ENCODE measurements at places on chromosomes 16 and 17. TPM values are rescaled to one million over a fixed set of nuclear protein-coding genes. Genes with fewer than 3 reads are reported as not detected.

Gene LRRC37A
- 3.4 TPM for total RNA-seq

Gene BEAN1
- not detected for total RNA-seq

Gene CSHL1
- total RNA-seq = not detected

Gene GRIN2A
- total RNA-seq = 1.5 TPM

Gene TBC1D3C
- not detected for total RNA-seq

Gene DDX5
- total RNA-seq = 618 TPM

Gene OR1D2
- not detected for total RNA-seq

Gene GCGR
- total RNA-seq = not detected

Gene MRPS34
- total RNA-seq = 89.6 TPM

Gene KRT40
- not detected for total RNA-seq

DNA sequence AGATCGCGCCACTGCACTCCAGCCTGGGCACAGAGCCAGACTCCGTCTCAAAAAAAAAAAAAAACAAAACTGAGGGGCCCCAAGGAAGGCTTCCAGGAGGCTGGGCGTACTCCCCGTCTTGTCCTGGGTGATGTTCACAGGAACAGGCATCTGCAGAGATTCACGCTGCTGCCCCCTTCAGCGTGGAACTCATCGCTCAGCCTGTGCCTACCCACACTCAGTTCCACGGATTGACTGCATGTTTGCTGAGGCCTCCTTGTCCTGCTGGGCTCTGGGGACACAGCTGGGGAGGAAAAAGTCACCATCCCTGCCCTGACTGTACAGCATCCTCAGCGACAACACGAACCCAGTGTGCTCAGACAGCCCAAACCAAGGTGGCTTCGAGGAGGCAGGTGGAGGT is 12.9 kb upstream of the OSGIN1 start:
- no peak for DNase-seq

- DNase-seq = no peak
Measured at GRCh38 chr17:69501591-69502468, 87.3 kb downstream of the MAP2K6 start.

- DNase-seq = no peak
Measured at GRCh38 chr17:75238684-75239191, 22.7 kb downstream of the GGA3 start.

DNA sequence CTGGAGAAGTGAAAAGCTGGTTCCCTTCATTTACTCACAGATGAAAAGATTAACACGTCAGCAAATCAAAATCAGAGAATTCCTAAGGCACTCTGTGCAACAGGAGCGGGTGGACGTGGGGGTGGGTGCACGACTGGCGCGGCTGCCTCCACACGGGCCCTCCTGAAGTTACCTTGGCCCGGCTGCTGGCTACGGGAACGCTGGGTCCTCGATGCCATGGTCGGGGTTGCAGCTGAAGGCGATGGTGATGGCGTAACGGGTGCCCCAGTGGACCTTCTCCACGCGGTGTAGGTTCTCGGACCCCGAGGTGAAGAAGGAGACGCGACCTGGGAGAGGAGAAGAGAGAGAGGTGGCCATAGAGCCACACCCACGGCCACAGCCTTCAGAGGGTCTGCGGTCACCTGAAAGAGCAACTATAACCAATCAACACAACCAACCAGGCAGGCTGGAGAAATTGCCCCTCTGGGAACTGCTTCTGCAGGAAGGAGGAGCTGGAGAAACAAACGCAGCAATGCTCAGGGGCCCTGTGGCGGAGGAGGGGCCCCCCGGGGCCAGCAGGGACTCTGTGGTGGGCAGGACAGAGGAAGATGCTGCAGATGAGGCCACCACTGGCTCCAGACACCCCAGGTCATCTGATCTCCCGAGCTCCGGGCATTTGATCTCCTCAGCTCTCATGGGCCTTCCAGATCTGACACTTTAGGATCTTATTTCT is 20.8 kb downstream of the UTS2R start:
- no peak for DNase-seq

DNA sequence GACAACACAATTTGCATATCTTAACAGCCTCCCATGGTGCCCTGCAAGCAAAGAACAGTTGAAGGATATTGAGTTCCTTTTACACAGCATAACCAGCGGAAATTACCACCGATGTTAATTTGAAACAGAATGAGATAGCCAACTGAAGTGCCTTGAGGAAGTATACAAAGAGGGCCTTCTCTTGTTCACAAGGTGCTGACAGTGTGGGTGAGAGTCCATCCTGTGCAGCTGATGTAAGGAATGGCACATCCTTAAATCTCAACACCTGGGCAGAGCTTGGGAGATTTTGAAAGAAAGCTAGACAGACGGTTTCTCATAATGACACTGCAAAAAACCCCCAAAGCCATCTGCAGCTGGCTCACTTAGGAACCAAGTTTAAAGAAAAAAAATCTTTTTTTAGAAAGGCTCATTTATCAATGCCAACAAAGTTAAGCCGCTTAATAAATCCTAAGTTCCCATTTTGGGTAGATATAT is 818.6 kb downstream of the KCNJ2 start:
- DNase-seq = no peak

DNA sequence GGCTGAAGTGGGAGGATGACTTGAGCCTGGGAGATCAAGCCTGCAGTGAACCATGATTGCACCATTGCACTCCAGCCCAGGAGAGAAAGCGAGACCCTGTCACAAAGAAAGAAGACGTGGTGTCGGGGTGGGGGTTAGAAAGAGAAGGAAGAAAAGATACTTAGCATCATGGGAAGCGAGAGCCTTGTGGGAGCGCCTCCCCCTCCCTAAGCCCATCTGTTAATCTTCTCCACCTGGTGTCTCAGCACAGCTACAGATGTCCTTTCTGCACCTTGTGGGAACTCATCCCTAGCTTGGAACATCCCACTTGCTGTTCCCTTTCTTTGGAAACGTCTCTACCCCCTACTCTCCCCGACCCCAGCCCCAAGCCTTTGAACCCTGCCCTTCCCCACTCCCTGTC is 6.0 kb downstream of the ZNF688 start:
- DNase-seq = no peak

- no peak for DNase-seq
Measured at GRCh38 chr17:36105781-36106492, 2.3 kb downstream of the CCL4 start.

GRCh38 chr16:89050119-89050867 is 43.4 kb upstream of the ACSF3 start:
- DNase-seq = no peak

DNA sequence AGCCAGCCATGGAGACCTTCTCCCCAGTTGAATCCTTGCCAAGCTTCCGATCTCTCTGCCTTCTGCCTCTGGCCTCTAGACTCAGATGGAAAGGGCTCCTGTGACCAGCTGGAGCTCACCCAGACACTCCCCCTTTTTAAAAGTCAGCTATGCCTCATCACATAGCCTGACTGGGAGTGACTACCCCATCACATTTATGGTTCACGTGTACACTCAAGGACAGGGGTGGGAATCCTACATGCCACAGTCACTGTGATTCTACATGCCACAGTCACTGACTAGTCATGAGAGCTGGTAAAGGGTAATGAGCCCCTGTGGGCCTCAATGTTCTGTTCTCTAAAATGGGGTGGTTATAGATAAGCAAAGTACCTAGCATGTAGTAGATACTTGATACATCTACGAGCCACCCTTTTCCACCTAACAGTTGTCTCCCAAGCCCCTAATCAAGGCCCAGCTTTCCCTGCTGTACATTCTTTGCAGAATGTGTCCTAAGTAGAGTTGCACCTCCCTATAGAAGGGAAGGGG is 85.1 kb downstream of the RGS9 start:
- DNase-seq = no peak

DNA sequence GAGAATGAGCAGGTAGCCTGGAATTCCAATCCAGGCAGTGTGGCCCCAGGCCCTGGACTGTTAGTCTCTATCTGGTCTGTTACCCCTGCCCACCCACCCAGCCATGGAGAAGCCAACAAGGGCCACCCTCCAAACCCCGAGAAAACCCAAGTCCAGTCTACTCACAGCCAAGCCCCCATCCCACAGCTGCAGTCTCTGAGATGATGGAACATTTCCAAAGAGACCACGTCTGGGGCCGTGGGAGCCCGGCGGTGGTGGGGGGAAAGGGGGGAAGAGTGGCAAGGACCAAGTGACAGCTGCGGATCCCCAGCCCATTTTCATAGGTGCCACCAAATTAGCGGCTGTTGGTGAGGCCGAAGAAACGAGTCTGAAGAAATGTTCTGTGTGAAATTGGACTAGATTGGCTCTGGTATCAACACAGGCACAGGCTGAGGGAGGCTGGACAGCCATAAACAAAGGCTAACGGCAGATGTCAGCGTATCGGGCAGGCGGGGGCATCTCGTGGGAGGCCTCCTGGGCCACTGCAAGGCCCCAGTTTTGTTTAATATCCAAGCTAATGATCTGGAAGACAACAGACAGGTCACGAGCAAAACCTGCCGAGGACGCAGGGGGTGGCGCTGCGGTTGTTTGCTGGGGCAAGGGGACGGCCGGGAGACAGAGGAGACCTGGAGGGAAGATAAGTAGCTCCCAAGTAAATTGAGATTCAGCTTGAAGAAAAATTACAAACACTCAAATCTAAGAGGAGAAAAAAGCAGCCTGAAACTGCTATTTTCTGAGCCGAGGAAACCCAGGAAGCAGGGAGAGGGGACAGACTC is 53.4 kb downstream of the RBFOX3 start:
- DNase-seq = no peak

DNA sequence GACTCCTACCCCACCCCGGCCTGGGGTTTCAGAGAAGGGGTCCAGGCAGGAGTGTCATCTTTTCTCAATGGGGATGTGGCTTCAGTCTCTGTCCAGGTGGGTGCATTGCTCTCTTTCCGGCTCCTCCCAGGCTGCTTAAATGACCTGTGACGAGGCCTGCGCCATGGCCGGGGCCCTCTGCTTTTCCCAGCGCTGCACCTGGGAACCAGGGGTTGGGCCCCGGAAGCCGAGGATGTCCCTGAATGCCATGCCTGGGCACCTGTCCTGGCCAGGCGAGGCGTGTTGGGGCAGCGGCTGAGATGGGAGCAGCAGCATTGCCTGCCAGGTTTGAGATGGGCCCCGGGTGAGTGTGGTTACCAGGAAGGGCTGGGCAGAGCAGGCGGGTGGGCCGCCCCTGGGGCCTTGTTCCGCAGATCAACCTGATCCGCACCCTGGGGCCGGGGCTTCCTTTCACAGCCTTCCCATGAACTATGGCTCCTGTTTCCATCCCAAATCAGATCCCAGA is 147.4 kb downstream of the SEC14L1 start:
- no peak for DNase-seq

DNA sequence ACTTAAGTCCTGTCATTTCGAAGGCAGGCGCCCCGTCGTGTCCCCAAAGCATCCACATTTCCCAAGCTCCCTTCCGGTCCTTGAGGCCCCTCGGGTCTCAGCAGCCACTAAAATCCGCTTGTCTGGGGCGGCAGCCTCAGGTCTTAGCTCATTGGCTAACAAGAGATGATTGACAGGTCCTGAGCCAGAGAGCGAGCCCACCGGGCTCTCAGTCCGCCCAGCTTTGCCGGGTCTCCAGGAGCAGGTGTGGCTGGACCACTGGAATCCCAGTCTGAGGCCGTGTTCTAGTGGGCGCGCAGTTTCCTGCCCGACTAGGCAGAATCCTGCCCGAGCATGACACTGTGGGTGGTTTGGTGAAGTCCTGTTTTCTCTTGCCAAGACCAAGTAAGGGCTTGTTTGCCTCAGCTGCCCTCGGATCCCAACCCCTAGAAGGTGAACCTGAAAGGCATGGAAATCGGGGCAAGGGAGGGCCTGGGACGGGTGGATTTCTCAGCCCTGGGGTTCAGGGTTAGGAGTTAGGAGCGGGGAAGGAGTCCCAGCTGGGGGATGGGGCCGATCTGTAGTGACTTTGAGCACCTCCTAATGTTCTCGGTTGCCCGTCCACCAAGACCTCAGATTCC is 42.8 kb downstream of the MRC2 start:
- DNase-seq = no peak

GRCh38 chr17:83129676-83130075 is 50.3 kb downstream of the METRNL start:
- no peak for DNase-seq

DNA sequence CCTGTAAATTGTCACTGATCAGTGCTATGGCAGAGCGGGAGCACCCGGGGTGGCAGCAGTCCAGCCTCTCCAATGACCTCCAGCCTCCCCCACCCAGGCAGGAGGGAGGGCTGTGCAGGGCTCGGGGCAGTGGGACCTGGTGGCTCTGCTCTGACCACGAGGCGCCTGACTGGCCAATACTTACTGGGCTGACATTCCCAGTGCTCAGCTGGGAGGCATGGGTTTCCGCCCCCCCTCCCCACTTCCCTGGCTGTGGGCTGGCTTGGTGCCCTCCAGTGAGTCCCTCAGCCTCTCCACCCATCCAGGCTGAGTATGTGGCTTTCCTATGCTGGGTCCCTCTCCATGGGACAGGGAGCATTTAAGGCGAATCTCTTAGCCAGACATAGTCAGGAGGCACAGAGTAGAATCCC is 2.7 kb downstream of the SOCS3 start:
- DNase-seq = no peak

DNA sequence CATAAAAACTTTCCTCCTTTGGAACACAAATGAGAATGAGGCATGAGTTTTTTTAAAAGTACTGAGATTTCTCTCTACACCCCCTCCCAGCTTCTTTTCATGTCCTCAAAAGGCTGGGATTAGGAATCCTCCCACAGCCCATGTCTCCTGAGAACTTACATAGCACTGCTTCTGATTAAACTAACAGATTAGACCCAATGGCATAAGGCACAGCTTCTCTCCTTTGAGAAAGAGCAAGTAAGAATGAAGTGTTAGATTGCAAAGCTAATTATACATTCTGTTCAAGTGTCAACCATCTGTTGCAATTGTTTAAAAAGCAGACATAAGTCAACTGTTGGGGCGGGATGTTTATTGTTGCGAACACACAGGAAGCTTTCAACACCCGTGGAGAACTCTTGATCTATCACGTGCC is 715.1 kb downstream of the CDH11 start:
- DNase-seq = no peak

DNA sequence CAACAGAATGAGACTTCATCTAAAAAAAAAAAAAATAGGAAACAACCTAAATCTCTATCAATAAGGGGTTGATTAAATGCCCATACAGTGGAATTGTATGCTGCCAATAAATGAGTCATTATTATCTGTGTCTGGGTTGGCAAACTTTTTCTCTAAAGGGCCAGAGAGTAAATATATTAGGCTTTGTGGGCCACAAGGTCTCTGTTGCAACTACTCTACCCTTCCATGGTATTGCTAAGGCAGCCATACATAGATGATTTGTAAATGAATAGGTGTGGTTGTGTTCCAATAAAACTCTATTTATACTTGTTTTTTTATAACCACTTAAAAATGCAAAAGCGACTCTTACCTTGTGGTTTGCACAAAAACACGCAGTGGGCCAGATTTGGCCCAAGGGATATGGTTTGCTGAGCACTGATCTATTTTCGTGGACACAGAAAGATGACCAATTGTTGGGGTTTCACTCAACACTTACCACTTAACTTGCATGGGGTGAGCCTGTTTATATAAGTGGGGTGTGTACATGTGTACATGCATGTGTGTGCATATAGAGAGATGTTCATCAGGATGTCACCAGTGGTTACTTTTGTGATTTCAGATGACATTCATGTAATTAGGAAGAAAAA is 12.4 kb upstream of the IL4R start:
- no peak for DNase-seq

GRCh38 chr17:55334285-55334684 is 69.5 kb downstream of the HLF start:
- DNase-seq = no peak

GRCh38 chr16:52819405-52819804 is 233.3 kb downstream of the CHD9NB start:
- DNase-seq = no peak

All from vagina (tissue), 2 donors.